ENCODE measurements at places on chromosomes 16 and 17.

DNA sequence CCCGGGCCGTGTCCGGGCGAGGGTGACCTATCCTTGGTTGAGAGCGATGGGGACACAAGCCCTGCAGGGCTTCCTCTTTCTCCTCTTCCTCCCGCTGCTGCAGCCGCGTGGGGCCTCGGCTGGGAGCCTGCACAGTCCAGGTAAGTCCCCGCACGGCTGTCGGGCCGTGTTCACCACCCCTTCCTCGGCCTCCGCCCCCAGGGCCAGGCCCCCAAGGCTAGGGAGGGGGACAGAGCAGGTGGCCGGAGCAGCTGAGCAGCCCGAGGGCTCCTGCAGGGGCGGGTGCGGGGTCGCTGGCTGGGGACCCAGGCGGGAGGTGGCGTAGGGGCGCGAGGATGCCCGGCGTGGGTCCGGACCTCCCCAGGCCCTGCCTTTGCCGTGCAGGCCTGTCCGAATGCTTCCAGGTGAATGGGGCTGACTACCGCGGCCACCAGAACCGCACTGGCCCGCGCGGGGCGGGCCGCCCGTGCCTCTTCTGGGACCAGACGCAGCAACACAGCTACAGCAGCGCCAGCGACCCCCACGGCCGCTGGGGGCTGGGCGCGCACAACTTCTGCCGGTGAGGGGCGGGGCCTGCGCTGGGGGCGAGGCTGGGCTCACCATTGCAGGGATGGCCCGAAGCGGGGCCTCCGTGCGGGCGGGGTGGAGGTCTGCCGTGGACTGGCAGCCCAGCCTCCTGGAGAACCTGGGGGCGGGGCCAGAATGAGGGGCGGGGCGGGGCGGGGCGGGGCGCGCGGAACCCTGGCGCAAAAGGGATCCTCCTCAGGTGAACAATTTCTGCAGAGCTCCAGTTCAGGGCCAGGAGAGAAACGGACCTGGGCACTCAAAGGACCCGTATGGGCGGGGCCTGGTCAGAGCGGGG is 631 bp downstream of the KREMEN2 start:
- DNase-seq: no peak

DNA sequence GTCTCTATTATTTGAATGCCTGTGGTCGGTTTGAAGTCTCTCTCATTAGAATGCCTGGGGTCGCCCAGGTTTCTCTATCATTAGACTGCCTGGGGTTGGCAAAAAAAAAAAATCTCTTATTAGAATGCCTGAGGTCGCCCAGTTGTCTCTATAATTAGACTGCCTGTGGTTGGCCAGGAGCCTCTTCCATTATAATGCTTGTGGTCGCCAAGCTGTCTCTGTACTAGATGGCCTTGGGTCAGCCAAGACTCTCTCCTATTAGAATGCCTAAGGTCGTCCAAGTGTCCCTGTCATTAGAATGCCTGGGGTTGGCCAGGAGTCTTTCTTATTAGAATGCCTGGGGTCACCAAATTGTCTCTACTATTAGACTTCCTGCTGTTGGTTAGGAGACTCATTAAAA is 2228.4 kb downstream of the TP53TG3F start:
- DNase-seq: no peak

- DNase-seq: no peak
Observed at GRCh38 chr16:19505600-19506303, 16.1 kb downstream of the GDE1 start.

- no peak for DNase-seq
Observed at GRCh38 chr17:68273722-68274121, 17.2 kb downstream of the SLC16A6 start.

GRCh38 chr17:31877911-31878702 is 19.1 kb upstream of the COPRS start:
- DNase-seq: no peak

DNA sequence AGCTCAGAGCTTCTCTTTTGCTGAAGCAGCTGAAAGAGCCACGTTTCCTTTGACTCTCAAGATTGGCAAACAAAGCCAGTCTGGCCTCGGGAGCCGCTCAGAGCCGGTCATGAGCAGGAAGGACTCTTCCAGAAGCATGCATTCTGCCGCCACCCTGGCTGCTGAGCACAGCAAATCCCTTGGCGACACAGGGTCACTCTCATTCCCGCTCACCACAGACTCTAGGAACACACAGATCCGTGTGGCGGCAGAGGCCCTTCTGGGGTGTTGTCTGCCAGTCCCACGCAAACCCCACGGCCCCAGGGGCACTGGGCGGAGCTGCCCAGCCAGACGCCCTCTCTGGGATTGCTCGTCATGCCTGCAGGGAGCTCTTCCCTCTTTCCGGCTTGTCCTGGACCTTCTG is 157.0 kb downstream of the C16orf95 start:
- DNase-seq: no peak

GRCh38 chr17:55456307-55457240 is 34.9 kb upstream of the MMD start:
- DNase-seq: no peak

DNA sequence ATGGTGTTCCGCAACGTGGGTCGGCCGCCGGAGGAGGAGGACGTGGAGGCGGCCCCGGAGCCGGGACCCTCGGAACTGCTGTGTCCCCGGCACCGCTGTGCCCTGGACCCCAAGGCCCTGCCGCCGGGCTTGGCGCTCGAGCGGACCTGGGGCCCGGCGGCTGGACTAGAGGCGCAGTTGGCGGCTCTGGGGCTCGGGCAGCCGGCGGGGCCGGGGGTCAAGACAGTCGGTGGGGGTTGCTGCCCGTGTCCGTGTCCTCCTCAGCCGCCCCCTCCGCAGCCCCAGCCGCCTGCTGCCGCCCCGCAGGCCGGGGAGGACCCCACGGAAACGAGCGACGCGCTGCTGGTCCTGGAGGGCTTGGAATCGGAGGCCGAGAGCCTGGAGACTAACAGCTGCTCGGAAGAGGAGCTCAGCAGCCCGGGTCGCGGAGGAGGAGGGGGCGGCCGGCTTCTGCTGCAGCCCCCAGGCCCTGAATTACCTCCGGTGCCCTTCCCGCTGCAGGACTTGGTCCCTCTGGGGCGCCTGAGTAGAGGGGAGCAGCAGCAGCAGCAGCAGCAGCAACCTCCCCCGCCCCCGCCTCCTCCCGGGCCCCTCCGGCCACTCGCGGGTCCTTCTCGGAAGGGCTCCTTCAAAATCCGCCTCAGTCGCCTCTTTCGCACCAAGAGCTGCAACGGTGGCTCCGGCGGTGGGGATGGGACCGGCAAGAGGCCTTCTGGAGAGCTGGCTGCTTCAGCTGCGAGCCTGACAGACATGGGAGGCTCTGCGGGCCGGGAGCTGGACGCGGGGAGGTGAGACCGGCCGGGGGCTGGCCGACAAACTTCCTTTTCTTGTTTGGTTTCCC is 821 bp downstream of the SOCS7 start:
- DNase-seq: no peak

DNA sequence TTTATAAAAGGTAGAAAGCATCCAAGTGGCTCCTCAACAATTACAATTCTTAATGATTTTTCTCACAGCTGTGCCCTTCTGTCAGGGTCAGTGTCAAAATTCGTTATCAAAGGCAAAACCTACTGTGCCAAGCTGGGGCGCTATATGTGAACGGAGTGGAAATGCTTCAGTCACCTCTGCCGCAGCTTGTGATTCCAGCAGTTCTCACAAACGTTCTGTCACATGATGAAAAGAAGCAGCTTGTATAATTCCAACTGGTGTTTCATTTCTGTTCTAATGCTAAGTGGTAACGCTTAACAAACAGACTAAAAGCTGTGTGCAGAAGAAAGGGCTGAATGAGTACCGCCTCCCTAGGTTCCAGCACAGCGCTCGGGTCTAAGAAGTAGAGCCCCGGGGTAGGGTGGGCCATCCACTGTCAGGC is 14.2 kb downstream of the PLD6 start:
- DNase-seq: no peak

- no peak for DNase-seq
Observed at GRCh38 chr17:80313160-80313829, 52.6 kb downstream of the RNF213 start.

DNA sequence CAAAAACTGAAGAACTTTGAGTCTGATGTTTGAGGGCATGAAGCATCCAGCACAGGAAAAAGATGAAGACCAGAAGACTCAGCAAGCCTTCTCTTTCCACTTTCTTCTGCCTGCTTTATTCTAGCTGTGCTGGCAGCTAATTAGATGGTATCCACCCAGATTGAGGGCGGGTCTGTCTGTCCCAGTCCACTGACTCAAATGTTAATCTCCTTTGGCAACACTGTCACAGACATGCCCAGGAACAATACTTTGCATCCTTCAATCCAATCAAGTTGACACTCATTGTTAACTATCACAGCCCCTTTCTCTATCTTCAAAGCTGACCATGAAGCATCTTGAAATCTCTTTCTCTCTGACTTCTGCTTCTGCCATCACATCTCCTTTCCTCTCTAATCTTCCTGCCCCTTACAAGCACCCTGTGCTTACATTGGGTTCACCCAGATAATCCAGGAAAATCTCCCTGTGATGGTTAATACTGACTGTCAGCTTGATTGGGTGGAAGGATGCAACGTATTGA is 115.9 kb upstream of the CDH13 start:
- DNase-seq: no peak

DNA sequence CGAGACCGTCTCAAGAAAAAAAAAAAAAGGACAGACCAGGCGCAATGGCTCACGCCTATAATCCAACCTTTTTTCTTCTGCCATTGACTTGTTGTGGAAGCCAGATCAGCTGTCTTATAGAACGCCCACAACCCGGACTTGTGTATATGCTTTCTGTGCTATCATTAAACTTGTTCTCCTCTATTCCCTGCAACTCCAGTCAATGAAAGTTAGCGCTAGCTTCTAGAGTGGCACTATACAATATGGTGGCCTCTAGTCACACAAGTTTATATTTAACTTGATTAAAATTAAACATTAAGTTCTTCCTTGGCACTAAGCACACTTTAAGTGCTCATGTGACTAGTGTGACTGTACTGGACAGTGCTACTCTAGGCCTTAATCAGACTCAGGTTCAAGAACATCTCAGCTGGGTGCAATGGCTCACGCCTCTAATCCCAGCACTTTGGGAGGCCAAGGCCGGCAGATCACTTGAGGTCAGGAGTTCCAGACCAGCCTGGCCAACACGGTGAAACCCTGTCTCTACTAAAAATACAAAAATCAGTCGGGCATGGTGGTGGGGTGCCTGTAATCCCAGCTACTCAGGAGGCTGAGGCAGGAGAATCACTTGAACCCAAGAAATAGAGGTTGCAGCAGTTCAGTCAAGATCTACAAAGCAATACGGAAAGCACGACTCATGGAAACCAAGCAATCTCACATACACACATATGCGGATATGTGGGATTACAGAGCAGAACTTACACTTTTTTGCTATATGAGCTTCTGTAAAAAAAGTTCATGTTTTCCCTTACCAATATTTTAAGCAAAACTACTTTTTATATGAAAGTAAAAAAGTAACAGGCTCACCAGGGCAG is 18.8 kb upstream of the GLG1 start:
- no peak for DNase-seq

DNA sequence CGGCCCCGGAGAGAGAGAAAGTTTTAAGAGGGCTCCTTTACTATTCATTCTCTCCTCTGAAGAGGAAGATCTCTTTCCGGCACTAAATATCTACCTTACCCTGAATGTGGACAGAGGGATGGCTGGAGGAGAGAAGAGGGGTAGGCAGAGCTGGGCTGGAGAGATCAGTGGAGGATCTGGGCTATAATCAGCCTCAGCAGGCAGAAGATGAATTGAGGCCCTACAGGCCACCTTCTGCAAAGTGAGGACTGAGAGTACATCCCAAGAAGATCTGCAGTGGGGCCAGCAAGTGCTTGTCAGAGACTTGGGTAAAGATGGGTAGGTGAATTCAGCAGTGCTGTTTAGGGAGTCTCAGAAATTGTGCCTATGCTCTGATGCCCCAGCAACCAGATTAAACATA is 6.5 kb upstream of the HOXB1 start:
- DNase-seq: no peak

DNA sequence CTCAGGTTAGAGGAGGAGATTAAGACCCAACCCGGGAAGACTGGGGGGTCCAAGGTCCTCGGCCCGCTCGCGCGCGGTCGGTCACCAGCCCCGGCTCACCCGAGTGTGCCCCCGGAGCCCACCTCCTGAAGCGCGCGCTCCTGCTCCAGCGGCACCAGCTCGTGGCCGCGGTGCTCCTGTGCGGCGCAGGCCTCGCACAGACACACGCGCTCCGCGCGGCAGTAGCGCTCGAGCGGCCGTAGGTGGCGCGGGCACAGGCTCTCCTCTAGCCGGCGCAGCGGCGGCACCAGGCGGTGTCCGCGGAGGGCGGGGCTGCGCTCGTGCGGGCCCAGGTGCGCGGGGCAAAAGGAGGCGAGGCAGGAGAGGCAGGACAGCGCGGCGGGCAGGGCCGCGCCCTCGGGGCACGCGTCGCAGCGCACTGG is 618 bp downstream of the TRIM47 start:
- DNase-seq: no peak

DNA sequence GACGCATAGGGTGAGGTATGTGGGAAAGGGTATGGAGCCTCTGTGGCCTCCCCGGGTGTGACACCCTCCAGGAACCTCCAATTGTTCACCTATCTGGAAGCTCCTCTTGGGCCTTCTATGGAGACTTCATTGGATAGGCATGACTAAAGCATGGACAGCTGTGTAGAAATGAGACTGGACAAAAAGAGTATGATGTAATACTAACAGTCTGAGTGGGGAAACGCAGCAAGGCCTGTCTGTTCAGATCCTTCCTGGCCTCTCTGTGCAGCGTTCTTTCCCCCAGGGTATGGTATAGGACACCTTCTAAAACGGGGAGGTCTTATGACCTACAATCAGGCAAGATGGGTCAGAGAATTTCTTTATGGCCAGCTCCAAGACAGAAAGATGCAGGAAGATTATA is 30.7 kb upstream of the CCNF start:
- DNase-seq: no peak

GRCh38 chr16:71479420-71479819 is 9.7 kb downstream of the ZNF19 start:
- DNase-seq: no peak

GRCh38 chr17:81241648-81242420 is 2.7 kb downstream of the NDUFAF8 start:
- no peak for DNase-seq

All from left renal pelvis (tissue), 4 donors.